ENCODE measurements at places on chromosomes 11 and 22. TPM values are rescaled to one million over a fixed set of nuclear protein-coding genes. Genes with fewer than 3 reads are reported as not detected.

DNA sequence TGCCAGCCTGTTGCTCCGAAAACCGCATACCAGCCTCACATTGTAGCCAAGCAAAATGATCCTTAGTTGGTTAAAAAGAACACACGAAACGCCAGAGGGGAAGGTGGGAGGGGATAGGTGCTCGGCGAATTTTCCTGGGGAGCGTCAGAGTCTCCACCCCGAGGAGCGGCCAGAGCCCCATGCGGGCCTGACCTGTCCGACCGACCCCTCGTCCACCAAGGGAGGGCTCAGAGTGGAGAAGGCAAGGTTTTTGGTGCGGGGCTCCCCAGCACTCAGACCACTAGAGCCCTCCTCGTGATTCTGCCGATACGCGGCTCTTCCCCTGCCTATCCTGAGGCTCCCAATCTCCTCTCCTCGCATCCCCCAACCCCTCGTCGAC is 39.6 kb downstream of the DIXDC1 start:
- peak; percentile 52 for DNase-seq

DNA sequence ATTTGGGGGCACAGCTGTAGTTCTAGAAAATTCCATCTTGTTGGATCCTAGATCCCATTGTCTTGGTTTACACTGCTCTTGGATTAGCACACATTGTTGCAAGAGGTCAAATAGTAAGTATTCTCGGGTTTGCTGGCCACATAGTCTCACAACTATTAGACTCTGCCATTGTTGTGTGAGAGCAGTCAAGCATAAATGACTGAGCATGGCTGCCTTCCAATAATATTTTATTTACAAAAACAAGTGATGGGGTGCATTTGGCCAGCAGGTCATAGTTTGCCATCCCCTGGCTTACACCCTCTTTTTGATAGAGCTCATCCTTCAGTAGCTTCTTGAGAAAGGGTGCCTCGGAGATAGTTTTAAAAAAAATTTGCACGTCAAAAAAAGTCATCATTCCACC is 77.9 kb upstream of the ALX4 start:
- no peak for DNase-seq

GRCh38 chr22:20509344-20510047 is 2.1 kb downstream of the MED15 start:
- peak; percentile 96 for DNase-seq

DNA sequence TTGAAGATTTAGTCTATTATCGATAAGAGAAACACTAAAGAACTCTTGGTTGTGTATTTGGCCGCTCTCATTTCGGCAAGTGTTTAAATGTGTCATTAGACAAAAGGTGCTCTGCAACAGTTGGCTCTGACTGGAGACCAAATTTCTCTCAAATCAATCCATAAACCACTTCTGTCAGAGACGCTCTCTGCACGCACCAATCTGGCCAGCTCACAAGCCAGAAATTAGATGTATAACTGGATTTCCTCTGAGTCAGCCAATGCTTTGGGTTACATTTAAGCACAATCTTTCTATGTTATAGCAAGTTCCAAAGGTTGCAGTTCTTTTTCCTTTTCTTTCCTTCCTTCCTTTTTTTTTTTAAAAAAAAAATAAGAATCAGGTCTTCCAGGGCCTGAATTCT is 17.6 kb upstream of the PARVA start:
- DNase-seq: peak; percentile 14

DNA sequence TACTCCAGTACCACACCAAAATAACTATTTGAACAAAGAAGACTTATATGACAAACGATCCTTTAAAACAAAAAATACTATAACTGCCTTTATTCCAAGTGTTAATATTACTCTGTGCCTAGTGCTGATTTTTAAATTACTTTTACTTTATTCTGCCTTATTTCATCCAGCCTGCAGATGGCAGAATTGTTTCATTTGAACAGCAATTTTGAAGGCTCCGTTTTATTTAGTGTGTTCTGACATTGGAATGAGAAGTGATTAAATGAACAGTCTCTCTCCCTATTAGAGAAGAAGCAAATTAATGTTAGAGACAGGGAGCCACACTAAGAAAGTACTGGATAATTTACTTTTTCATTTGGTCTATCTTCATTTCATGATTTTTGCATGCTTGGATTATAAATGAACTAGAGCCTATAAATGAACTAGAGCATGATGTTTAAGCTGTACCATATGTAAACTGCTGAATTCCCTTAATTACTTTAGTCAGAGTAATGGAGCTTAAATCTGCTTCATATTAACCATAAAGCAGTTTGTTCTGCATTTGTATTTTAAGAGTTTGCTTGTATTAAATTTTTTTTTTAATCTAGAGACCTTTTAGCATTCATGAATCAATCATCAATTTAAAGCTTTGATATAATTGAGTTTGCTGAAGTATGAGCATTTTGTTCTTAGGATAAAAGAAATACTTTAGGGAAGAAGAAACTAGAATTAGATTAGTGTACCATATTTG is 9.8 kb downstream of the PDHX start:
- DNase-seq: peak; percentile 80

DNA sequence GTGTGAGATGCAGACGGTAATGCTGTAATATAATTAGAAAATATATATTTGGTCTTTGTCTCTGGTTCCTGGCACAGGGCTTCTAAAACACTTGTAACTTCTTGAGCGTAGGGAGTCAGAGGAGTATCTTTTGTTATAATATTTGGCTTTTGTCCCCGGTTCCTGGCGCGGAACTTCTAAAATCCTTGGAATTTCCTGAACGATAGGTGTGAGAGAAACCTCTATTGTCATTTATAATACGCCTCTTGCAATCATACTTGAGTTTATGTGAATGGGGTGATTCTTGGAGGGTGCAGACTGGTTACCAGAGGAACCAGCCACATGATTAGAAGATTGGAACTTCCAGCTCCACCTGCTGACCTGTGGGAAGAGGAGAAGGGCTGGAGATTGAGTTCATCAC is 54.1 kb upstream of the ZBED5 start:
- DNase-seq: no peak

- no peak for DNase-seq
Observed at GRCh38 chr11:44067266-44067665, 1.2 kb downstream of the ACCS start.

Gene PRODH
- polyA plus RNA-seq: not detected

Gene ALDH3B1
- 43.4 TPM for polyA plus RNA-seq

Gene GALNT18
- polyA plus RNA-seq: 3.9 TPM

Gene TMPRSS4
- polyA plus RNA-seq: not detected

All from GM23248 (cell line).